MV-4-11 (cell line): ENCODE measurements at places on chromosomes 4 and X.
A peak's percentile ranks its signal among the peaks of the same experiment; 100 is the strongest.

- DNase-seq: no peak
These were observed 231.2 kb upstream of the HAND2 start for GRCh38 chr4:173761236-173761635.

DNA sequence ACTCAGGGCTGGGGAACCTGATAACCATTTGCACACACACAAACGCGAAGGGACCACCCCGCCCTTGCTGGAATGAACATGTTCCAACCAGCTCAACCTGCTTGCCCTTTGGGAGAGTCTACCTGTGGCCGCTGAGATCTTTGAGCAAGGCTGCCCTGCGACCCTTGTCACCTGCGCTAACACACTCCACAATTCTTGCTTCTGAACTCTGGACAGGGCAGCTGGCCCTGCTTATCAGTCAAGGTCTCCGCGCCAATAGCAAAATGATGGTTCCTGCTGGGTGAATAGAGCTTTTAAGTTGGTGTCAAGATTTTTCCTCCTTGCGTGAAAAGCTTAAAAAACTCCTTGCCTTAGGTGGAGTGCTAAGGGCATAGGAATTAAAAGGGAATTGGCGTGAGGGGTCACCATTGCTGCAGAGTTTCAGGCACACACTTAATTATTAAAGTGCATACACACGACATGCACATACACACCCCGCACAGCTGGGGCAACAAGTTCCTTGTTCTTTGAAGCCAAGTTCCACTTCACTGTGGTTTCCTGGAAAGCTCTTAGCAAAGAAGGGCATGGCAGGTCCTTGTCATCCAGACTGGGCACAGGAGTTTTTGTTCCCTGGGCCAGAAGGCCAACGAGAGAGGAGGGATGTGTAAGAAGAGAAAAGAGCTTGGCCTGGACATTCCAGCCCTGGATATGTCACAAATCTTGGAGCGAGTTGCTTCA lies 207.7 kb downstream of the STIM2 start:
- peak; percentile 93 for DNase-seq

DNA sequence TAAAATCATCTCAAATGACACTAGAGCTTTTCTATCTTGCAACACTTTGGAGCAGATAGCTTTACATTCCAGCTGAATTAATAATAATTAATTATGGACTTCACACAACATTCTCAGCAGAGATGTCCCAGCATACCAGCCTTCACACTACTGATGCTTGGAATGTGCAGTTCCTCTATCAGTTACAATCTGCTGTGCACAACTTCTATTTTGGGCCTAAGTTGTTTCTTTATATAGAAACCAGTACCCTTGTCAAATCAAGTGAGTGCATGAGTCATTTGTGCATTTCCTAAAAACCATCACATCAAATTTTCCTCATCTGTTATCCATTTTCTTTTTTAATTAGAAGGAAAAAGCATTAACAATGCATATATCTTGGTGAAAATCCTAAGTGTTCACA lies 8.8 kb upstream of the RASL11B start:
- DNase-seq: peak; percentile 90

GRCh38 chr4:188082796-188083195 lies 26.6 kb downstream of the TRIML2 start:
- no peak for DNase-seq

DNA sequence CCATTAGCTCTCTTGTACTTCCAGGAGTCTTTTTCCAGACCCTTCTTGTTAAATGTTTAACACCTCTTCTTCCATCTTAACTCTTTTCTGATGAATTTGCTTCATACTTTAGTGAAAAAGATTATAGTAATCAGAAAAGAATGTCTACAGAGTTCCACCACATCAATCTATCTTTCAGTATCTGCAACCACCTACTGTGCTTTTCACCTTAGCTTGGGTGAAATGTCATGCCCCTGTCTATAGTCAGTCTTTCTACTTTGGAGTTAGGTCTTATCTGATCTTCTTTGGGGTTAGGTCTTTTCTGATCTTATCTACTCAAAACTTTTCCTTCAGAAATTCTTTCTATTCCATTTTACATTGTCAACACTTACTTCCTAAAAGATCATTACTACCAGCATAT lies 1310.2 kb downstream of the PCDH7 start:
- DNase-seq: no peak

DNA sequence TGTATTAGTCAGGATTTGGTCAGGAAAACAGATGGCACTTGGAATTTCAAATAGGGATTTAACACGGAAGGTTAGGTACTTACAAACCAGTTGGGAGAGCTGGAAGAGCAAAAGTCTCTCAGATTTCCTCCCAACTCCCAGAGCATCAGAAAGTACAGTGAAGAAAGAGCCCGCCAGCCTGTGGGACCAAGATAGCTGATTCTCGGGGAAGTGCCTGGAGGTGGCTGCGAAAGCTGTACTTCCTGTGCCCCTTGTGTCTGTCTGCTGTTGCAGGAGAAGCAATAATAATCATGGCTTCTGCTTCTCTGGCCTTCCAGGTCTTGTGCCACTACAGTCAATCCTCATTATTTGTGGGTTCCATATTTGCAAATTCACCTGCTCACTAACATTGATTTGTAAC lies 221.0 kb upstream of the BCOR start:
- no peak for DNase-seq

- no peak for DNase-seq
These were observed 175.6 kb downstream of the PPP3CA start for GRCh38 chr4:101171747-101172146.

- DNase-seq: peak; percentile 86
These were observed 28.8 kb upstream of the IL13RA1 start for GRCh38 chrX:118698516-118699170.

- DNase-seq: no peak
These were observed 53.7 kb downstream of the MSX1 start for GRCh38 chr4:4913147-4913561.

DNA sequence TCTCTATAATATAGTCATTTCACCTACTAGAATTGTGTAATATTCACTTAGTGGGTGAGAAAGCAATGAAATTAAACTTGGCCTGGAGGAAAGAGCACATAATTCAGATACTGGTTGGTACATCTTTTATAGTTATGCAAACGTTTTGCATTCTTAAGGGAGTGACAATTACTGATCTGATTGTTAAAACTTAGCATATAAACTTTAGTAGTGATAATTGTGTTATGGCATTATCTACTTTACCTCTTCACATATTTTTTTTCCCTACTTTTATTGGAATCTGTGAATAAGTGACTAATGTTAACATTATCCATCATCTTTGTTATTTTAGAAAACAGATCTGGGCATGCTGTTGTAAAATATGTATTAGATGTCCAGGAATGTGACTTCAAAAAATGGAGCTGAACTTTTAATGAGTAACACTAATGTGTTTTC lies 217.4 kb upstream of the GIMD1 start:
- no peak for DNase-seq

- no peak for DNase-seq
These were observed 4.7 kb upstream of the MSX1 start for GRCh38 chr4:4854649-4855295.

DNA sequence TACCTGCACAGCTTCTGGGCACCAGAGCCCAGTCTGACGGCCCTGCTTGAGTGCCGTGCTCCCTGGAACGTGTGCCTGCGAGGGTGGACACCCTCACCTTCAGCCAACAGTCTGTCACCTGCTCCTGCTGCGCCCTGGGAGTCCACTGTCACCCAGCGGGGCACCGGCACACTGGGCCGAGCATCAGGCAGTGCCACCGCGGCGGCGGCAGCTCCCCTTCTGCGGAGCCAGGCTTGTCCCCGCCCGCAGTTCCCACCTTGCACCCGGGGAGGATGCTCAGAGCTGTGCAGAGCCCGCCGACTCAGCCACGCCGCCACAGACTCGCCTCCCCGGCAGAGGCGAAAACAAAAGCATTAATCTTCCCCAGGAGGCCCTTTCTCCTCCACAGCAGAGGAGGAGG lies 86.8 kb downstream of the ABLIM2 start:
- no peak for DNase-seq

DNA sequence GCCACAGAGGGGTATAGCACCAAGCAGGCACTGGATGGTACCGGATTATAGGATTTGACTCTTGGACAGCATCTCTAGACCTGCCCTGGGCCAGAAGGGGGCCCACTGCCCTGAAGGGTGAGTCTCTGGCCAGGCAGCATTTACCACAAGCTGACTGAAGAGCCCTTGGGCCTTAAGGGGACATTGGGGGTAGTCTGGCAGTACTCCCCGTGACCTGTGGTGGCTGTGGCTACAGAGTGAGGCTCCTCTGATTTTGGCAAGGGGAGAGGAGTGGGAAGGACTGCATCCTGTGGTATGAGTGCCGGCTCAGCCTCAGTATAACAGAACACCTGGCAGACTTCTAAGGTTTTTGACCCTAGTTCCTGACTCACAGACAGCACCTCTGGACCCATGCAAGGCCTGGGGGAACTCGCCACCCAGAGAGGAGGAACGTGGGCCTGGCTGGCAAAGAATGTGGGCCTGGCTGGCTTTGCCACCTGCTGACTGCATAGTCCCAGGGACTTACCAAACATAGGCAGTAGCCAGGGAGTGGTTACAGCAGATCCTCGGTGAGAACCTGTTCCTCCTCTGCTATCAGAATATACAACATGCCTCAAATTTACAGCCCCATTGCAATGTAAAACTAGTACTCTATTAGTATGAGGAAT lies 48.1 kb downstream of the ABCB7 start:
- DNase-seq: no peak
